ENCODE measurements at places on chromosomes 3 and 15.
A peak's percentile ranks its signal among the peaks of the same experiment; 100 is the strongest.

DNA sequence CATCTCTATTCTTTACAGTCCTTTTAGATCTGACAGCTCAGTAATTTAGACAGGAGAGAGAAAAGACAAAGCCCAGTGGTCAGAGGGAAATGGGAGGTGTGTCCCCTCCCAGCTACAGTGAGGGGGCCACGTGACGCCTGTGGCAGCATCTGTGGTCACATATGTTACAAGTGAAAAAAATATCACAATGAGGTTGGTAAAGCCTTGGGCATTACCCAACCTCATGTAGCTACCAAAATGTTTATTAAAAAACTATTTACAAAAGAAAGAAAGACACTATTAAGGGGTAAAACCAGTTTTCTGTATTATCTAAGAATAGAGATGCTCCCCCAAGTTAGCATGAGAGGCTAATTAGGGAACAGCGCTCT lies 42.9 kb upstream of the PLCL2 start:
- DNase-seq = peak; percentile 49

DNA sequence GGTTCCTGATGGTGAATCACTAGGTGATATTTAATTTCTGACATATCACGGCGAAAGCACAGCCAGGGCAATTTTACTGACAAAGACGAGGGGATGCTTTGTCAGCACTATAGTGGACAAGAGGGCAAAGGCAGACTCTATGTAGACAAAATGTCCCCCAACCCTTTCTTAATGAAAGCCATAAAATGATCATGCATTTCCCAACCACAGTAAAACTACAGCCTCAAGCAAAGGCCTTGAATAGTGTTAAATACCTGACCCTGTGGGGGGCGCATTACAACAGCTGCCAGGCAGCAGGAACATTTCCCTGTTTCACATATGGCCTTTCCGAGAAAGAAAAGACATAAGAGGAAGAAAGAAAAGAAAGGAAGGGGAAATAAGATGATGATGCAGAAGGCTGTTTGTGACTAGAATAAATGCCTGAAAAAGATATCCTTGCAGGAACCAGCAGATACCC lies 49.5 kb downstream of the GLDN start:
- DNase-seq = no peak

DNA sequence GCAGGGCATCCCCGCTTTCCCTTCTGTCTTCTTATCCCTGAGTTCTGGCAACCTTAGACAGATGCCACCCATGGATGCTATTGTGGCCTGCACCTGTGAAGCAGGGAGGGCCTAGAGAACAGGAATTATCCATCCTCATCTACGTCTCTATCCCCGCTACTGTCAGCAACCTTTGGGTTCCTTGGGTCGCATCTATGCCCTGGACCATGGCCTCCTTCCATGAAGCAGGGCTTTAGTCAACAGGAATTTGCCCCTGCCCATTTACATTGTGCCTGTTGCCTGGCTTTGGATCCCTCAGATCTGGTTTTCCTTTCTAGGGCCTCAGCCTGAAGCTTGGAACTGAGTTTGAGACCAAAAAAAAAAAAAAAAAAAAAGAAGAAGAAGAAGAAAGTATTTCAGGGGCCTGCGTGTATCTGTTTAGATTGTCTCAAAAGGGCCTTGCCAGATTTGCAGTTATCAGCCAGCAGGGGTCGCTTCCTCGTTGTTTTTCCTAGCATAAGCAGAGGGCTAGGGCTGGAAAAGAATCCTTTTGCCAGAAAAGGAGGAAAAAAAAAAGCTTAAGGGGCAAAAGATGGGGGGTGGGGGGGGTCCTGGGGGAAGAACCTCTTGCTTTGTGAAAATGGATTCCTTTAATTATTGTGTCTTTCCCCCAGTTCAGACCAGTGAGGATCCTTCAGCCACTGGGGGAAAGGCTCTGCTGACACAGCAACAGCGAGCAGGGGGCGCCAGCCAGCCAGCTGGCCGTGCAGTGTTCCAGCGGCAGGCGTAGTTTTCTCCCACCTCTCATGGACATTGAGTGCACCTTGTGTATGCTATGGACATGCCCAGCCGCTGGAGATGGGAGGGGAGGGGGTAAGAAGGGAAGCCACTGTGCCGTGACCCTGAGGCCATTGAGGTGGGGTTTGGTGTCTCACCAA lies 65.7 kb upstream of the ALDH1L1 start:
- DNase-seq = peak; percentile 11

DNA sequence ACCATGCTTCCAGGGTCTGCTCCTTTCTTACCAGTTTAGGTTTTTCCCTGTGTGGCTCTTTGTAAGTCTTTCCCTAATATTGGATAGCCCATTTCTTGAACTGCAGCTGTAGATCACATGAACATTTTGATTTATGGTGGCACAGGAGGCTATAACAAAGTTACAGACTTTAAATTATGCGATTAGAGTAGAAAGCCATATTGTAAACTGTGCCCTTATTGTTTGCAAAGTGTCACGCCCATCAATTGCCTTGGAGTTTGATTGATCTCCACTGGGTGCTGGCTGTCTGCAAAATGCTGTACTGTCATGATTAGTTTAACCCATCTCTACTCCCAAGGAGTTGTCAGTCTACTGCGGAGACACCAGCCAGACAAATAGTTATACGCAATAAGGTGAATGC lies 110.3 kb downstream of the CACNA2D3 start:
- no peak for DNase-seq

DNA sequence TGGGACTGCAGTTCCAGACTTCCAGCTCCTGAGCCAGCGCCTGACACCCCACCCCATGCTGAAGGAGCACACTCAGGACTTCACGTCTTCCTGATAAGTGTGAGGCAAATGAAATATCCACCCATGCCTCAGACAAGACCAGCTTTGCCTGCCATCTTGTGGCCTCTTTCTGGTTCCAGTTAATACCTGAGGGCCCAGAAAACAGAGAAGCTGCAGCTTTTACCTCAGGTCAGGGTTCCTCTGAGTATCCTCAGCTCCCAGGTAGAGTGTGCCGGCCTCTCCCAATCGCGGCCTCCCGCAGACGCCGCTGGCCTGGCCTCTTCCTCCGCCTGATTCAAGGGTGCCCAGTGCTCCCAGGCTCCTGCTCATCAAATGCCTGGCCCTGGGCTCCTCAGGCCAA lies 5.1 kb upstream of the KLHL6 start:
- DNase-seq = no peak

GRCh38 chr15:41599061-41599460 lies 40.0 kb downstream of the TYRO3 start:
- no peak for DNase-seq

- DNase-seq = no peak
Measured at GRCh38 chr3:142888099-142888480, 793 bp downstream of the PCOLCE2 start.

DNA sequence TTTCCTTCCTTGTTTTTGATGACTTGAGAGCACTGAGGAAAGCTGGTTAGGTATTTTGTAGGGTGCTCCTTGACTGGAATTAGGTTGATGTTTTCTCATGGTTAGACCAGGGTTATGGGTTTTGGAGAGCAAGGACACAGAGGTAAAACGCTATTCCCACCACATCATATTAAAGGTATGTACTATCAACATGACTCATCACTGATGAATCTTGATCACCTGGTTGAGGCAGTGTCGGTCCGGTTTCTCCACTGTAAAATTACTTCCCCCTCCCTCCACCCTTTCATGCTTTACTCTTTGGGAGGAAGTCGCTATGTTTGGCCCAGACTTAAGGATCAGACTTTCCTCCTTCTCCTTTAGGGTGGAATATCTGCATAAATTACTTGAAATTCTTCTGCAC lies 201.6 kb downstream of the EDEM1 start:
- no peak for DNase-seq

GRCh38 chr15:85494048-85494777 lies 113.8 kb downstream of the AKAP13 start:
- DNase-seq = no peak

DNA sequence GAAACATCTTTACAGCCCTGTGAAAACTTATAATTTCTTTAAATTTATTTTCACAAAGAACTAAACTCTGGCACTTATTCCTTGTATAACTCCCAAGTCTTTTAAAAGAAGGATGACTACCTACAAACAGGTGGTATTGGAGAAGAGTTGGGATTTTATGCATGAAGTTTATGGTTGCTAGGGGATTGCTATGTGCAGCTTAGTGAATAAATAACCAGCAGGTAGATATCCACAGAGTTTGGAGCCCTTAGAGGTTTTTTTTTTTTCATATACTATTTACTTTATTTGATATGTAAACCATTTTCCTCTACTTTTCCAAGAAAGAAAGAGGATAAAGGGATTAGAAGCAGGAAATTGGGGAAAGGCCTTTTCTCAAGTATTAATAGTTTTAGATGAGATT lies 91.5 kb downstream of the GPR156 start:
- DNase-seq = no peak

Data from activated CD4-positive, alpha-beta T cell treated with anti-CD3 and anti-CD28 coated beads, Interleukin-2, Interleukin-4, amounts not matched to agents 100 ng/mL and 50 ng/mL, durations not matched to agents 16 hours and 8 hours (primary cell).